ACHN (cell line): ENCODE measurements at places on chromosomes 4 and X.

GRCh38 chr4:38982361-38983095 is 49.7 kb downstream of the TMEM156 start:
- no peak for DNase-seq

- DNase-seq: no peak
Observed at GRCh38 chr4:74858921-74859562, 64.7 kb upstream of the BTC start.

DNA sequence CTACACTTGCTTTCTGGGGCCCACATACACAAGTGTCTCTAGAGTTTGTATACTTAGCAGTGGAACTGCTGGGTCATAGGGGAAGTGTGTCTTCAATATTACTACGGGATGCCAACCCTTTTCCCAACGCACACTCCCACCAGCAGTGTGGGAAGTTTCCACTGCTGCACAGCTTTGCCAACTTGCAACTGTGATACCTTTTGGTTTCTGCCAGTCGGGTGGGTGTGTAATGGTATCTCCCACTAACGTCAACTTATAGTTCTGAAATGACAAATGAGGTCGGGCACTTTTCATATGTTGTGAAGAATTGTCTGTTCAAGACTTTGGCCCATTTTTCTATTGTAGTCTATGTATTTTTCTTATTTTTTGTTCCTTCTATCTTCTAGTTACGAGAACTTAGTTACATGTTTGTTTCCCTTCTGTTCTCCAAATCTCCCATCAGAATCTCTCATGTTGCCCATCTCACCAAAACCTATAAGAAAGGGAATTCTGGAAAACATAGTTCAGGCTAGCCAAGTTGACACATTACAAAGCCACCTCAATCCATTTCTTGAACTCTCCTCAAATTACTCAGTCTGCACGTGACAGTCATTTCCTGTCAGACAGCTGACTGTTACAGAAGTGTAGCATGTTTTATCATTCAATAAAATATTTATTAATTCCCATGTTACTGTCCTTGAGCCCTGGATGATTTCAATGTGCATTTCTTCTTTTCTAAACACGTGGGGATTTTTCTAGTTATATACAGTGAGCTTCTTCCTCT is 30.7 kb downstream of the PNMA6E start:
- DNase-seq: no peak

GRCh38 chr4:659851-660250 is 14.2 kb downstream of the ATP5ME start:
- DNase-seq: no peak

DNA sequence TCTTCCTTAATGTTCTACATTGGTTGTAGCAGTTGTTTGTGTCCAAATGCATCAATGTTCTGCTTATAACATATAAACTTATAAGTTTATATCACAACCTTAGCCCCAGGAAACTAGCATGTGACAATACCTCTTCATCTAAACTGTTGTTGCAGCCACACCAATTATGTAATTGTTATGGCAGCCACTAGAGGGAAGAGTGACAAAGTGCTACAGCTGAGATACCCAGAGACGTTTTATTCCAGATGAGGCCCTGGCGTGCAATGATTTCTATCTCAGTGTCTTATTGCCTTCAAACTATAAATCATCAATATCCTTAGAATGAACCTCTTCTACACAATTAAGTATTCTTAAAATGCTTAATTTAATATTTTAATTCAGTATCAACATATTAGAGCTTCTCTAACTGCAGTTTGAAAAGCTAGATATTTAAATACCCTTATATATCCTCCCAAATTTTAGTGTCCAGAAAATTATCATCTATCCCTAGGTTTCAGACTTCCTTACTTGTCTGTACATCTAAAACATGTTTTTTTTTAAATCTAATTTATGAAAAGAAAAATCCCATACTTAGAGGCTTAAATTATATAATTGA is 171.6 kb downstream of the PCDH10 start:
- peak; percentile 41 for DNase-seq

GRCh38 chrX:139532834-139533233 is 2.3 kb downstream of the F9 start:
- no peak for DNase-seq

GRCh38 chr4:106287353-106287969 is 28.5 kb downstream of the TBCK start:
- DNase-seq: peak; percentile 85

DNA sequence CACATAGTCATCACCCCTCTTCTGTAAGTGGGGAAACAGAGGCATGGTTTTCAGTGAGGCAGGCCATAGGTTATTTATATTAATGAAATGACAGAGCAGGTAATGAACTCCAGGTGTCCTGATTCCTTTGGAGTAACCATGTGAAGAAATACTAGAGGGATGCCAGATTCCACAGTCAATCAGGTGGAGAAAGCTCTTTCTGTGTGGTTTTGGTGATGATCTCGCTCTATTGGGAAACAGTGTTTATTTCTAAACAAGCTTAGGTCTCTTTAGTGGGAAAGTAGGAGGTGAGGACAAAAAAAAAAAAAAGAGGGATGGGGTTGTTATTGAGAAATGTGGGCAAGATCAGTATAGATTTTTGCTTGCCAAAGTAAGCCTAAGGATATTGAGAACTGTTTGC is 12.2 kb downstream of the DOCK11 start:
- peak; percentile 43 for DNase-seq

- peak; percentile 30 for DNase-seq
Observed at GRCh38 chrX:104195489-104196084, 29.3 kb downstream of the FAM199X start.

DNA sequence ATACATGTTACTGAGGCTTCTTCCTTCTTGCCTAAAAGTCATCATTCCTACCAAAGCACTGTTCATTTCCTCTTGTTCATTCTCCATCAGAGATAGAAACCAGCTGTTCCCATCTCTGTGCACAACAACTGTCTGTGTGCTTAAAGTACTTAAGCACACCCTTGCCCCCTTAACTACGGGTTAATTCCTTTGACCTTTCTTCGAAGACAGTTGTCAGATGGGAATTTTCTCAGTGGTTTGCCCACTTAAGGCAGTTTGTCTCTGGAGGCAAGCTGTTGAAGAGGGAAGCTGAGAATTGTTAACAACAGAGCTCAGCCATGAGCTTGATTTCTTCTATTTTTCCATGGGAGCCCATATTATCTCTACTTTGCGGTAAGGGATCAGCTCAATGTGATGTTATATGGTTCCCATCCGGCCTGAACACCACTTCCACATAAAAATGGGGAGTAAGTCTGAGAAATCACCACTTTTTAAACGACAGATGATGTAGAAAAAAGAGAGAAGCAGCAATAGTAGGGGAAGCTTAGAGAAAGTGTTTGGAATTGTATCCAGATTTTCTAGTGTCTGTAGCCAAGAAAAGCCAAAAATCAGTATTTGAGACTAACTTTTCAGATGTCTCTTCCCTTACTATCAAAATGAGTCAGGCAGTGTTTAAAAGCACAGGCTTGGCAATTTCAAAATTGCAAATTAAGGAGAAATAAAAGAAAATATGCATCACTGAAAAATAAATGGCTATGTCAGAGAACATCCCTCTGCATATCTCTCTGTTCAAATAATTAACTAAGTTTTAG is 194.4 kb downstream of the SLIT2 start:
- no peak for DNase-seq

DNA sequence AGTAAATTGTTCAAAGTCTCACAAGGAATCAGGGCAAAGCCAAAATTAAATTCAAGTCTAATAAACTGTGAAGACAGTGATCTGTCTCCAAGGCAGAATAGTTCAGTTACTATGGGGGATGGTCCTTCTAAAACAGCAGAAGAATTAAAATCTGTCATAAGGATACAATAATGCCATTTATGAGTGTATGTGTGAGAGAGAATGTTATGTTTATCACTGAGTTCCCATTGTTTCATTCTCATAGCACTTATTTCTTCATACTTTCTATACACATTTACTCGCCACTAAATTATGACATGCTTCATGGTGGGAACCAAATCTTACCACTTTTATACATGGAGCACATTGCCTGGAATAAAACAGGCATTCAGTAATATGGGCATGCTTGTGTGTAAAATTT is 102.5 kb downstream of the AMMECR1 start:
- no peak for DNase-seq

DNA sequence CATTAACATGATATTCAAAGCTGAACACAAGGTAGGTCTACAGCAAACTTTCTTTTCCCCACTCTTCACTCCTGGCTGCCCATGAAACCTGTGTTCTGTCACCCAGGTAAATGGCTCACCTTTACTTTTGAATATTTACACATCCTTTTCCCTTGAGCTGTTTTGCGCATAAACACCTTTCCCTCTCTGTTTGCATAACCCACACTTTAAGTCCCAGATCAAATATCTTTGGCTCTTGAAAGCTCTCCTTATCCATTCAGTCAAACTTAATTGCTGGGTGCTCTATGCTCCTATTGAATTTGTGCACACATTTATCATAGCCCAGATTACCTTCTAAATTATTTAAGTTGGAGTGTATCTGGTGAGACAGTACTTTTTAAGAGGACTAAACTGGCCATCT is 51.7 kb upstream of the ATP8A1 start:
- DNase-seq: no peak

DNA sequence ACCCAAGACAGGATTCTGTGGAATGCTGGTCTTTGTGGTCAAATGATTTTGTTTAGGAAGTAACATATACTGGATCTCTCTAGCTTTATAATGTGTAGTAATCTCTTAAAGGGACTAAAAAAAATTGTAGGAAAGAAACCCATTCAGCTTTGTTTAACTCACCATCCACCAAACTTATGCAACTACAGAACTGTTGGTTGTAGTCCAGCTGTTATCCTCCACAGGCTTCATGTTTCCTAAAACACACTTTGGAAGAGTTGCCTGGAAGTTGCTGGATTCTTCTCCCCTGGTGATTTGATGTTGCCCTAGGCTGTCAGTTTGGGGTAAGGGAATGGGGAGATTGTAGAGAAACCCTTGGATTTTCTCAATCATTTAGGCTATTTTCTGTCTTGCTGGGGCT is 89.3 kb downstream of the RLIM start:
- no peak for DNase-seq

GRCh38 chr4:149489321-149489720 is 326.3 kb downstream of the IQCM start:
- DNase-seq: no peak

DNA sequence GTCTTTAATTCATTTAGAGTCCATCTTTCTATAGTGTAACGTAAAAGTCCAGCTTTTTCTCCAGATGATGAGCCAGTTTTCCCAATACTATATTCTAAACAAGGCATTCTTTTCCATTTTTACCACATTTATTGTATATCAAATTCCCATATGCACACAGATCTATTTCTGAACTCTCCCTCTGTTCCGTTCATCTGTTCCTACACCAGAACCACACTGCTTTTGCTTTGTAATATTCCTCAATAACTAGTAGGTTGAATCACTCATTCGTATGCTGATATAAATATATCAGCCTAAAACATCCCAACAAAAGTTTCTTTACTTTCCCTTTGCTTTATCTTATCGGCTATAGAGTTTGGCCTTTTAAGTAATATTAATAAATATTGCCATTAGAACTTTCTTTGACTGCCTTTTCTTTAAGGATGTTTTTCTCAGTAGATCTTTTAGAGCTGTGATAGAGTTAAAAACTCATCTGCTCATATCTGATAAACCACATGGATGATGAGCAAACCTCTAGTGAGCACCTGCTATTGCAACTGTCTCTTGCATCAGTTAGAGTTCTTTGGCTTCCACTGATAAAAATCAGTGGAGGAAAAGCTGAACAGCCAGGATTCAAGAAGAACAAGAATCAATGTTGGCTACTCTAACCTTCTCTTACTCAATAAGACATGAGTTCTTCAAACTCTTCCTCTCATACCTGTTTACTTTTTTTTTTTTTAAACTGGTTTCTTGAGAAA is 13.1 kb upstream of the RPL34 start:
- no peak for DNase-seq

- no peak for DNase-seq
Observed at GRCh38 chrX:38335382-38335781, 8.1 kb upstream of the RPGR start.

DNA sequence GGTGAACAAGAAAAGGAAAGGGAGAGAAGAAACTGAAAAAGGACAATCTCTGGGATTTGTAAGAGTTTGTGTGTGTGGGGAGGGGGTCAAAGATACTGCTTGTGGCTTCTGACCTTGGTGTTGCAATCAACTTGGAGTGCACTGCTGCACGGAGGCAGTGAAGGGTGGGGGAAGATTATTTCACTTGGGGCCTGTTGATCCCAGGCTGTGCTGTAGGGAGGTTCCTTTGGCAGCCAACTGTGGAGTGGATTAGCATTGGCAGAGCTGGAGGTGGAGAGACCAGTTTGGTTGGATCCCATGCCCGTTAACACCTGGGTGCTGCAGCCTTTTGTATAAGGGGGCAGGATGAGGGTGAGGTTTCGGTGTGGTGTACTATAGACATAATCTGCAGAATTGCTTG is 38.2 kb downstream of the AFF1 start:
- DNase-seq: no peak

- no peak for DNase-seq
Observed at GRCh38 chrX:65828599-65828998, 161.1 kb downstream of the MSN start.

DNA sequence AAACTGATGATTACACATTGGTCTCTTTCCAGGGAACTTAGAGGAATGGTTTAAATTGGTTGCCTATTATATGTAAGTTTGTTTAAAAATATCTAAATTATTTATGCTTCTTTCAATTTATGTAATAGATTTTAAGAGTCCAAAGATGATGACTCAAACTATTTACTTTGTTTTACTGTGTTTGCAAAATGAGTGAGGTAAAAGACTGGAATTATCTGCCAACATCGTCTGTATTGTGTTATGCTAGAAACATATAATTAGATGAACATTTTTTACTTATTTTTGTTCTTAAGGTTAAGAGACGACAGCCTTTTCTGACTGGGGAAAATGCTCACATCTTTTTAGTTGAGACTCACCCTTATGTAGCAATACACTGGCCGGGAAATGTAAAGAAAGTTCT is 51.1 kb upstream of the SYTL5 start:
- no peak for DNase-seq

DNA sequence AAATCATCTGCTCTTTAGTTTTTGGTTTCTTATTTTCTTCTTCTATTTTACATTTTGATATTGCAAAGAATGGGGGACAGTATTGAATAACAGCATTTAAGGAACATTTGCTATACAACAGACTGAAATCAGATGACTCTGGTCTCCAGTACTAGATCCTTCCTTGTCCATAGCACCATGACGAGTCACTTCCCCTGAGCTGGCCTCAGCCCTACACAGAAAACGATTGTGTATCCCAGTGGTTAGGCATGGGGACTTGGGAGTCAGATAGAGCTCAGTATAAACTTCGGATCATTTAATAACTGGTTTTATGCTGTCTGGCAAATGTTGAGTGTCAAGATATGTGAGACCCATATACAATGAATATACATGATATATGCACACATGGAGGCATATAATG is 44.7 kb upstream of the BEX4 start:
- no peak for DNase-seq

DNA sequence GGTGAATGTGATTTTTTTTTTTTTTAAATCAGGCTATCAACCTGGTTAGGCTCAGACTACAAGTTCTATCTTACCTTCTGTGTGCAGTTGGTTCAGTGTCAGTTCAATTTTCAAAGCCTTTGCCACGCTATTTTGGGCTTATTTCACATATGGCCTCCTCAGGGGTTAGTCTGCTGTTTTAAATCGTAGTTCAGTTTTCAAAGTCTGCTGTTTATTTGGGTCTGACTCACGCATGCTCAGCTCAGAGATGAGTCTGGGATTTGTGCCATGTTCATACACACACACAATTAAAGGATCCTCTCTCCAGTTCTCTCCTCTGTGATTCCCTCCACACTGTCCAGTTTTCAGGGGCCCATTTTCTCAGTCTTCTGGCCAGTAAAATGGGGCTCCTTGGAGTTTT is 32.3 kb upstream of the ZFX start:
- DNase-seq: no peak
